ENCODE measurements at places on chromosomes 11 and 22.

DNA sequence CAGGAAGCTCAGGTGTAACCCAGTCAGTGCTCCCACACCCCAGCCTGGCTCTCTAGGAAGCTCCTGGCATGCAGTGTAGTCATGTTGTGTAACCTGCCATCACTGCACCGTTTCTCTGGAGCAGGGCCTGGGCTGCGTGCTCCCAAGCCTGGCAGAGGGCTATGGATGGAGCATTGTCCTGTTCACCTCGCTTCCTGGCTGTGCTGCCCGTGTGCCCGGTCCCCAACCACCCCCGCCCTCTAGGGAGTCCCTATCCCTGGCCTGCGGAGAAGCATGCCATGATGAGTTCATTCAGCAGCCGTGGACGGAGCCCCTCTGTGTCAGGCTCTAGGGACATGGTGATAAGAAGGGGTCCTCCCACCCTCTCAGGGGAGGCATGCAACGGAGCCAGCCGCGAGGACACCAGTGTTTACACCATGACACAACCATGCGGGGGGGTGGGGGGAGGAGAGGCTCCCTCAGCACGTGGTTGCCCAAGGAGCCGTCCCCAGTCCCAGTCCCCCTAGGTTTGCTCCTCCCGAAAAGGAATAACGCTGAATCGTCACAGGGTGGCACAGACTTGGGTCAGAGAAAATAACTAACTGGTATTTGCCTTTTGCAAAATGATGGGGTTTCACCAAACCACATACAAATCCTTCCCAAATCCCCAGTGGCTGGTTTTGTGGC, 73.1 kb downstream of the FBLN1 start:
- peak; percentile 52 for DNase-seq

DNA sequence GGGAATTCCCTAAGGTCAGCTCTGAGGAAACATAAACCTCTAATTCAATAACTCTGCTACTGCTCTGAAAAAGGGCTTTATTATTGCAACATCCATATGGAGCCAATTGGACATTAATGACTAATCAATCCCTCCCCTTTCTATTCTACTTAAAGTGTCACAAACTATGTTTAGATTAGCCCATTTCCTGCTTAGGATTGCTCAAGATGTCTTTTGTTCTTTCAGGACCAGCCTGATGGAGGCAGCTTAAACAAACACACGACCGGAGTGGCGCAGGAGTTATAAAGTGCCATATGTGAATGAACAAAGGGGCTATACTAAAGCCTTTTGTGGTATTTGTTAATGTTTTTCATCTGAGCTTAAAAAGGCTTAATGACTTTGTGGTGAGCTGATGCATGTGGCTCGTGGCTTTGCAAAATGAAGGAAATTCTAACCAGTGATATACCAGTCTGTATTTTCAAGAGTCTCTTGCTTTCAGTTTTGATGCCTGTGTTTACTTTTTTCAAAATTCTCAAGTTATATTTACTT, 354.4 kb downstream of the SOX6 start:
- DNase-seq: no peak

DNA sequence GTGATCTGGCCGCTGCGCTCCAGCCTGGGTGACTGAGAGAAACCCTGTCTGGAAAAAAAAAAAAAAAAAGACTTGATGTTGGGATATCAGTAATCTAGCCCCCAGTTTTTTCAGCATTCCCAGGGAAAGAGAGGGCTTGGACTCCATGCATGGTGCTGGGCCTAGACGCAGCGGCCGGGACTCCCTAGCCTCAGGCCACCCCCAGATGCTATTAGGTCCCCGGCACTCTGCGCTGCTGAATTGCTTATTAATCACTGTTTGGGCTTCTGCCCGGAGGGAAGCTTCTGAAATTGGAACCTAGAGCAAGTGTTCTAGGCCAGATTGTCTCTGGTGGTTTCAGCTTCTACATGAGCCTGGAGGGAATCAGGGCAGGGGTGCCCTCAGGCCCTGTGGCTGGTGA, 39.0 kb downstream of the SLCO2B1 start:
- DNase-seq: no peak

GRCh38 chr22:44765571-44766285, 13.4 kb downstream of the ARHGAP8 start:
- no peak for DNase-seq

DNA sequence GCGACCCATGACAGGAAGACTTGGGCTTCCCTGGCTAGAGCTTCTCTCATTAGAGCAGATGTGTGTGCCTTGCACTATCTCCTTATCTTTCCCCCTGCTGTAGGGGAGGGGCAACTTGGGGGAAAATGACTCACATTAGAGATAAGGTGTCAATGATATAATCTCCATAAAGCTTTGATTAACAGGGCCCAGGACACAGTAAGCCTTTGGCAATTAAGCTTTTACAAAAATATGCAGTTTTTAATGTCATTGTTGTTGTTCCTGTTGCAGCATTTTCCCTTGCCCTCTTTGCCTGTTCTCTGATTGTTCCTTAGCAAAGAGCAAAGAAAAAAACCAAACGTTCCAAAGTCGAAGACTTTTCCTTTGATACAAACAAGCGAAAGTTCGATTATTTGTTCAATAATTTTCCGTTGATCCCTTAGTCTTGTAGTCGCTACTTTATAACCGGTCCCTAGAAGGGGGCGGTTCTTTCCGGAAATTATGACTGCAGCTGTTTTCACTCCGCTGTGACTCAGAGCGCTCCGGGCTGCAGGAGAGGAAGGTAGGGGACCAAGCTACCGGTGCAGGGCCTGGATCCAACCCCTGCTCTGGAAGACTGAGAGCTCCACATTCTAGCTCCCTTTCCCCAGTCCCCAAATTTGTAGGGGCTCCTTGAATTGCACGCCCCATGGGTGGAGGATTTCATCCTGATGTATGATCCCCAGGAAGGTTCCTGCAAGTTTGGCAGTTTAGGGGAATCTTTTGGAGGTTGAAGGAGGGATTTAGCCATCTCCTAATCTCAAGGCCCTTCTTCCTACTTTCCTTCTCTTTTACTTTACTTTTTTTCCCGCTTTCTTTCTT, at the start of gene VWA5A:
TSS of gene VWA5A (plus strand) at position 509 of the 840 bp plus-strand sequence. CDS start 2,062 bp downstream, outside the sequence.
- DNase-seq: peak; percentile 85

GRCh38 chr11:7089328-7090251, 792 bp downstream of the RBMXL2 start:
- no peak for DNase-seq

GRCh38 chr11:120336641-120337354, 585 bp downstream of the ARHGEF12 start:
- DNase-seq: peak; percentile 82

GRCh38 chr11:7965386-7965785, at the start of gene NLRP10:
Gene NLRP10 (minus strand): TSS chr11:7965447. CDS start chr11:7963495, 1,952 bp downstream.
- DNase-seq: no peak

- DNase-seq: peak; percentile 57
These were observed 2.5 kb upstream of the RCN1 start for GRCh38 chr11:32088117-32088941.

- no peak for DNase-seq
These were observed 165.0 kb downstream of the SOX6 start for GRCh38 chr11:16191212-16191867.

- DNase-seq: no peak
These were observed 107.3 kb upstream of the HSD17B12 start for GRCh38 chr11:43573233-43573632.

- peak; percentile 67 for DNase-seq
These were observed 99.7 kb upstream of the IGLL5 start for GRCh38 chr22:22787786-22788459.

DNA sequence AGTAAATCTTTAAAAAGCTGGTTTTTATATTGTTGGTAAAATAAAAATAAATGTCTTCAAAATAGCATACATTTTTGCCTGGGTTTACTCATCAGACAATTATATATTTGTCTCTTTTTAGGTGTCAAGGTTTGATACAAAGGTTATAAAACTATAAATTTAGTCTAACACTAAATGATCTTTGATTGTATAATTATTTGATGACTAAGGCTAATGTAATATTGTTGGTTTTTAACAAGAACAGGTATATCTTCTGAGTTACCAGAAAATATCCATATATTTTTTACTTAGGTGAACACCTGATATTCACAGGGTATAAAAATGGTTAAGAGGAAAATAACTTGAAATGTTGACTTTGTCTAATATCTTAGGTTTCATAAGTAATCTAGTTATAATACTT, 104.3 kb downstream of the KIF18A start:
- no peak for DNase-seq

DNA sequence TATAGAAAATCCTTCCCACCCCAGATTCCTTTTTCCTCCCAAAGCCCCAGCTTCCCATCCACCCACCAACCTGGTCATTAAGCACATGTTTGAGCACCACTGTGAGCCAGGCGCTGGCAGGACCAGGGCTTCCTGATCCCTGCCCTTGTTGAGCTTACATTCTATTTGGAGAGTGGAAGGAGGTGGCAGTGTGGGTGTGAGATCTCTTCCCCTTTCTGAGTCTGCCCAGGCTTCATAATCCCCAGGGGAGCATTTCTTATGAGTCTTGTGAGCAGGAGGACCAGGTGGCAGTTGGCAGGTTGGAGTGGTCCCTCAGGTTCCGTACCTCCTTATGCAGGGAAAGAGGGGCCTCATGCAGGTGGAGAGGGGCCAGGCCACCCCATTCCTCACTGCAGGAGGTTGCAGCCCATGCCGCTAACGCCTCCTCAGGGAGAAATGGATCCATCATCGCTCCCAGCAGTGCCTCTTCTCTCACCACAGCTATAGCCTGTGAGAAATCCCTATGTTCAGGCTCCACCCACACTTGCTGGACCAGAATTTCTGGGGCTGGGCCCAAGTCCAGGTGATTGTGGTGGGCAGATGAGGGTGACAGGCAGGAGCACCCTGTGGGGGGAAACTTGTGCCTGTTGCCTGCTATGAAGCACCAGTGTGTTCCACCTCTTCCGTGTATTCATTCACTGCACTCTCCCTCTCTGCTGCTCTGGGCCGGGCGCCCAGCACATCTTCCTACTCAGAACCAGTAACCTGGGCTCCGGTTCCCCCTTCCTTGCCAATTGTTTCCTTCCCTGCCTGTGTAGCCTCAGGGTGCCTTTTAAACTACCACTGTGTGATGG, 23.5 kb downstream of the UBE2L3 start:
- DNase-seq: no peak

DNA sequence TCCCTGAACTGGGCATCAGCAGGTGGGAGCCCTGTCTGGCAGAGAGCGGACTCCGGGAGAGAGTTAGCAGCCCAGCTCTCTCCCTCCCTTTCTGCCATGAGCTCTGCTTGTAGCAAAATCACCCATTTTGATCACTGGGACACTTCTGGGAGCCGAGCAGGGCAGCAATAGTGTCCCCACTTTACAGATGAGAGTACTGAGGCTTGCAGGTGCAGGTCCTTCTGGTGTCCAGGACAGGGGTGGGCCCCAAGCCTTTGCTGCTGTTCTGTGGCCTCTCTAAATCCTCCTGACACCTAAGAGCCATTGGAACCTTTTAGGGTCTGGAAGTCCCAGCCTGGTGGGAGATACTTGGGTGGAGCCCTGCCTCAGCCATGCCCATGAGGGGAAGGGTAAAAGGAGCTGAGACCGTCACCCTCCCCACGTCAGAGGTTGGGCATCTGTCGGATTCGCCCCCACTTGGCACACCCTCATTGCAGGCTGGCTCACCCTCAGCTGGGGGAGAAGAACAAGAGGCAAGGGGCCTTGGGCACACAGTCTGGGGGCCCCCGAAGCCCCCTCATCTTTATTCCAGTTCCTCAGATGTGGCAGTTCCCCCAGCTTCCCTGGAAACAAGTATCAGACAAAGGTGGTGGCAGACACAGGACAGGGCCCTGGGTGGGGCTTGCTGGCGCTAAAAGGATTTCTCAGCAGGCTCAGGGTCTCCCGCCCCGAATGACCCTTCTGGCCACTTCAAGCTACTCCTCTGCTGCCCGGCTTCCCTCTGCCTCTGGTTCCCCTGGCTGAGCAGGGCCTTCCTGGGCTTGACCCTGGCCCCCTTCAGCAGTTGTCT, 4.5 kb downstream of the RIN1 start:
- no peak for DNase-seq

DNA sequence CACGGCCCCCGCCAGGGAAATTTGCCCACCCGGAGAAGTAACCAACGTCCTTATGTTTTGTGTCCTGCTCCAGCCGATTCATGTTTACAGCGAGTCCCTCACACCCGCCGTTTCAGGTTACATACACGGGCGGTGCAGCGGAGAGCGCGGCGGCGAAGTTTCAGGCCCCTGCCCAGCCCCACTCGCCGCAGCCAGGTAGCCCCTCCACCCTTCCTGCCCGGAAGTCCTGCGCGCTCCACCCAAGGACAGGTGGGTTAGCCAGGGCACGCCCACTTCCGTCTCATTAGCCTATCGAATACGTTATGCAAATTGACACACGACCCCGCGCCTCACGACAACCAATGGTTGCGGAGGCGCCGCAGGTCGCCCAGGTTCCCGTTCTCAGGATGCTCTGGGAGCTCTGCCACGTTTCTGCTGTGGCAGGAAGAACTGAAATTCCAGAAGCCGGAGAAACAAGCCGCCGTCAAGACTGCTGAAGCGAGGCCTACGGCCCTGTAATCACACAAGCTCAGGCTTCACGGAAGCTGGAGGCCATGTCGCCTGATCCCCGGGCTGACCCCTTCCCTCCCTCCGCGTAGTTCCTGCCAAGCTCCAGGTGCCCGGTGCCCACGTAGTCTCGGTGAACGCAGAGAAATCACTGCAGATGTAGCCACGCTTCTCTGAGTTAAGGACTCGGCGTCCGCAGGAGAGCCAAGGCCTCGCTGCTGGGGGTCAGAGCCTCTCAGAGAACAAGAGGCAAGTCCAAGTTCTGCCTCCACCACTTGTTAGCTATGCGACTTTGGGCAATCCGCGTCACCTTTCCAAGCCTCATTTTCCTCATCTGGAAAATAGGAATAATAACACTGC, 22.4 kb upstream of the MYH9 start:
- DNase-seq: peak; percentile 96

DNA sequence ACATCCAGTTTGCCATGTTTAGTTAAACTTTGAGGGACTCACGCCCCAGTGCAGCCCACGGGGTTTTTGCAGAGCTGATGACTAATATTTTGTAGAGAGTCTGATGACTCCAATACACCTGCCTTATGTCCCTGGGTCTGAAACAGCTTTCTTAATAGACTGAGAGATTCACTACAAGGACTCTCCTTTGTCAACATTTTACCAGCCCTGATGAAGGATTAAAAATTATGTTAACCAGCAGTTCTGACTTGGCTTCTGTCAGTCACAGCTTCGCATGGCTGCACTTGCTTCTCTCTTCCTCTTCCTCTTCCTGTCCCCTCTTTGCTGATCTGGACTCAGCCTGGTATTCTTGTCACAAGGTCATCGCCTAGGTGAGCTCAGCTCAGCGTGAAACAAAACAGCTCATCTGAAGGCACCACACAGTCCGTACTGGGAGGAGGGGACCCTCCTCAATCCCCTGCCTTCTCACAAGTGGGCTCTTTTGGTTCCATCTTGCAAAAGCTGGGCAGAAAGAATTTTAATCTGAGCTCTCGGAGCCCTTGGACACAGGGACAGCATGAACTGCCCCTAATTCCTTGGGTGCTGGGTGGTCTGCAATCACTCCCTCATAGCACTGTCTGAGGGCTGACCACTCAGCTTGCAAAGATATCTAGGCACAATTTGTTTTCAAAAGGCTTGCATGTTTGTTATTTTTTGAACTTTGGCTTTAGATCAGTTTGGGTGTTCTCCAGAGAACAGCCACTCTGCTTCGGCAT, 38.1 kb upstream of the POU2AF1 start:
- no peak for DNase-seq

GRCh38 chr11:115774756-115775155, 270.5 kb upstream of the CADM1 start:
- no peak for DNase-seq
